ENCODE measurements at places on chromosomes 13 and 19.

GRCh38 chr13:21511849-21512248 is 52.7 kb upstream of the ZDHHC20 start:
- no peak for DNase-seq

DNA sequence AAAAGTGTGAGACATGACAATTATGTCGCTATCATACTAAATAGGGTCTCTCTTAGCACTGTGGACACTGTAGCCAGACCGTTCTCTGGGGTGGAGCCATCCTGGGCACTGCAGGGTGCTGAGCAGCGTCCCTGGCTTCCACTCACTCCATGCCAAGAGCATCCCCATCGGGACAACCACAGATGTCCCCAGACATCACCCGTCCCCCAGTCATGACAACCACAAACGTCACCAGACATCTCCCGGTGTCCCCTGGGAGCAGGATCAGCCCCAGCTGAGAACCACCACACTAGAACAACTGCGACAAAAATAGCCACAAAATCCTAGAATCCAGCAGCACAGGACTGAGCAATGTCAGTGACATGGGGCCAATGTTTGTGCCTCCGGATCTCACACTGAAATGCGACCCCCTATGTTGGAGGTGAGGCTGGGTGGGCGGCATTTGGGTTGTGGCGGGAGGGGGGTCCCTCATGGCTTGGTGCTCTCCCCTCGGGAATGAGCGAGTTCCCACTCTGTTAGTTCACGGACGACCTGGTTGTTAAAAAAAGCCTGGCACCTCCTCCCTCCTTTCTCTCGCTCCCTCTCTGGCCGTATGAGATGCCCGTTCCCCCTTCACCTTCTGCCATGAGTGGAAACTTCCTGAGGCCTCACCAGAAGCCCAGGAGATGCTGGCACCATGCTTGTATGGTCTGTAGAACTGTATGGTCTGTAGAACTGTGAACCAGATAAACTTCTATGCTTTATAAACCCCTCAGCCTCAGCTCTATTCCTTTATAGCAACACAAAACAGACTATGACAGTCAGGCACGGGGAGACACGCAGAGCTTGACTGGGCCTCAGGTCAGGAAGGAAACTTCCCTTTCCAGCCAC is 93.9 kb downstream of the GADD45B start:
- DNase-seq: no peak

DNA sequence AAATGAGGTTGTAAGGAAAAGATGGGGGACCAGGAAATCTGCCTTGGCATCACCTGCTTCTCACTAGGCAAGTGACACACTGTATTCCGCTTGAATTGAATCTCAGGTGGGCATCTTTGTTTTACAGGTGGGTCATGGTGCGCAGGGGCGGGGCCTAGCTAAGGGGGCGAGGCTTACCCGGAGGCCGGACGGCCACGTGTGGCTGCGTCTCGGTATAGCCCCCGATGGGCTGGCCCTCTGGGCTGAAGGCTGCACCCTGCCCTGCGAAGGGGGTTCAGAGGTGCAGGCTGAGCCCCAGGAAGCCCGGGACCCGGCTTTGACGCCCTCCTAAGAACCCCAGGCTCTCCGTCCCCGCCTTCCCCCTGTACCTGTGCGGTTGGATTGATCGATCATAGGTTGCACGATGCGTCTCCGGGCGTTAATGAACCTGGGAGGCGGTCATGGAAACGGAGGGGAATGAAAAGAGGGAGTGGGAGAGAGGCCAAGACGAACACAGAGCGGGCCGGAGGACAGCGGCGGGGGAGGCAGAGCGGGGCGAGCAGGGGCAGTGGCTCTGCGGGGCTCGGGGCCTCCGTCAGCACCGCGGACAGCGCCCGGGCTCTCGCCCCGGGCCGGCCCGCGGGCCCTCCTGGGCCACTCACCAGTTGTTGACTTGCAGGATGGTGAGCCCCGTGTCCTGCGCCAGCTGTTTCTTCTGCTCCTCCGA is 12.5 kb downstream of the MEIS3 start:
- DNase-seq: no peak

GRCh38 chr13:97082461-97083207 is 88.4 kb upstream of the OXGR1 start:
- no peak for DNase-seq

DNA sequence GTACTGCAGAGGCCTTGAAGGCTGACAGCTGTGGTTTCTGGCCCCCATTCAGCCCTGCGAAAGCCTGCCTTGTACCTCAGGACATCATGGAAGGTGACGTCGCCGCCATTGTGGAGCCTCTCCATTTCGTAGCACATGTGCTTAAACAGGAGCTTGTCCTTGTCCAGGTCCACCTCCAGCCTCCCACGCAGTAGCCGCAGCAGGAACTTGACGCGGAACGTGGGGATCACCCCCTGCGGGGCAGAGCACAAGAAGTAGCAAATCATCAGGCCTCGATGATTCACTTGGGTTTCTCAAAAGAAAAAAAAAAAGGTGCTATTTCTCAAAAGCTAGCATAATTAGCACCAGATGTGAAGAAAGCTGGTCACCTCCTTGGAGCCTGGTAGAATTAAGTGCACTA is 351.0 kb downstream of the NALCN start:
- DNase-seq: no peak

- peak; percentile 90 for DNase-seq
These were observed 16.5 kb downstream of the VASP start for GRCh38 chr19:45523642-45524256.

GRCh38 chr19:57613941-57614743 is at the start of gene ZNF134:
ZNF134 (plus strand) TSS chr19:57614242; CDS start chr19:57619469, 5,227 bp downstream.
- DNase-seq: peak; percentile 92

All from fibroblast of pulmonary artery (primary cell).